ENCODE measurements at places on chromosomes 4 and X.

DNA sequence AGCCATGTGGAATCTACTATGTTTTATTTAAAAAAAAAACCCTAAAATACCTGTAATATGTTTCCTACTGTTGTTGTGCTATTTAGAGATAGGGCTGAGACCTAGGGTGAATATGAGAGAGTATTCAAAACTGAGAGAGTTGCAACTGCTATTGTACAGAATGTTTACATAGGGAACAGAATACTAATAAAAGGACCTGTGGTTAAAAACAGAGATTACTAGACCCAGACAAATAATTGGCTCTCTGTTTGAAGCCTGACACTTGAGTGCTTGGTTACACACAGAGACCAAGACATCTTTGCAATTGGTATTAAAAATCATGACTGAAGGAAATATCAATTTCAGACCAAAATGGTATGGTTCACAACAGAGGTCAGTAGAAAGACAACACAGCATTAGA is 278.9 kb upstream of the GIMD1 start:
- no peak for DNase-seq

- no peak for DNase-seq
These were observed 106.8 kb upstream of the PNPLA4 start for GRCh38 chrX:8034058-8034457.

GRCh38 chr4:153499005-153499404 is 32.8 kb downstream of the TMEM131L start:
- DNase-seq: no peak

DNA sequence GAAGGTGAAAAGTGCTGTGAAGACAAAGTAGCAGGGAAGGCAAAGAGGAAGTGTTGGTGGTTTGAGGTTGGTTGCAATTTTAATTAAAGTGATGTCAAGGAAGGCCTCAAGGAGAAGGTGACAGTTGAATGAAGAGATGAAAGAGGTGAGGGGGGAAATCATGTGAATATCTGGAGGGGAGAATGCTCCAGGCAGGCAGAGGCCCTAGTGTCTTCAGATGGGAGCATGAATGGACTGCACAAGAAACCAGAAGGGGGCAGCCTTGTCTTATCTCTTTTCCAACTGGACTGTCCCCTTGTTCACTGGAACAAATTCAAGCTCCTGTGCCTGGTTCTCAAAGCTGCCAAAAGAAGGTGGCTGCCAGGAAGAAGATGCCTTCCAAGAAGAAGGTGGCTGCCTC is 68.4 kb downstream of the MAOB start:
- no peak for DNase-seq

- DNase-seq: no peak
These were observed 66.2 kb upstream of the GYPA start for GRCh38 chr4:144206711-144207110.

GRCh38 chr4:84051089-84051488 is 448.0 kb downstream of the NKX6-1 start:
- DNase-seq: no peak

- no peak for DNase-seq
These were observed 795.6 kb upstream of the GALNTL6 start for GRCh38 chr4:171017593-171017992.

GRCh38 chr4:159608436-159608835 is 505.6 kb downstream of the RAPGEF2 start:
- no peak for DNase-seq

DNA sequence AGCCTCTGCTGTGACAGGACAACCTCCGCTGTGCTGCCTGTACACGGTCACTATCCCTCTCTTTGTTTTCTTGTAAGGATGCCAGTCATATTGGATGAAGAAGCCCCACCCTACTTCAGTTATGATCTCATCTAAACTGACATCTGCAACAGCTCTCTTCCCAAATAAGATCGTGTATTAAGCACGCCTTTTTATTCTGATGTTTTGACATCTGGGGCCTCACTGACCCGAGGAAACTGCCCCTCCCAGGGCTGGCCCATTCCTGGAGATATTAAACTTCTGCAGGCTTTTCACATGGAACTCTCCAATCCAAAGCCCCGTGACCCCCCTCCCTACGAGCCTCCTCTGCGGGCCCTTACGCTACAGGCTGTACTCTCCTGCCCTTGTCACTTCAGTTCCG is 232.0 kb downstream of the ARHGAP10 start:
- no peak for DNase-seq

DNA sequence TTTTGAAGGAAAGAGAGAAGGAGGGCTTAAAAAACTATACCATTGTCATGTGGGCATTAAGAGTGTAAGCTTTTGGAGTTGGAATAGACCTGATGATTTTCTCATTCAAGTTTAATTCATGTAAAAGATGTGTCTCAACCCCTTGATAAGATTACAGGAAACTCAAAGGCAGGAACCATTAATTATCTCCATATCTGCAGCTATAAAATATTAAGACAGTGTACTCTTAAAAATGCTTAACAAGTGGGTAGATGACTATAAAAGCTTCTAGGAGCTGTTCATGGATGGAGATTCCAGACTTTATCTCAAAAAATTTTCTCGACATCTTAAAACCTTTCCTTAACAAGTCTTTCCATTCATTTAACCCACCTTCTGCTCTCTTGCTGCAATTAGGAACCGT is 208.3 kb downstream of the PALLD start:
- no peak for DNase-seq

- no peak for DNase-seq
These were observed 244.1 kb downstream of the RAB28 start for GRCh38 chr4:13240066-13240465.

GRCh38 chr4:57131849-57132742 is 21.9 kb upstream of the IGFBP7 start:
- DNase-seq: no peak

- DNase-seq: no peak
These were observed 2.9 kb upstream of the GUF1 start for GRCh38 chr4:44675366-44675765.

DNA sequence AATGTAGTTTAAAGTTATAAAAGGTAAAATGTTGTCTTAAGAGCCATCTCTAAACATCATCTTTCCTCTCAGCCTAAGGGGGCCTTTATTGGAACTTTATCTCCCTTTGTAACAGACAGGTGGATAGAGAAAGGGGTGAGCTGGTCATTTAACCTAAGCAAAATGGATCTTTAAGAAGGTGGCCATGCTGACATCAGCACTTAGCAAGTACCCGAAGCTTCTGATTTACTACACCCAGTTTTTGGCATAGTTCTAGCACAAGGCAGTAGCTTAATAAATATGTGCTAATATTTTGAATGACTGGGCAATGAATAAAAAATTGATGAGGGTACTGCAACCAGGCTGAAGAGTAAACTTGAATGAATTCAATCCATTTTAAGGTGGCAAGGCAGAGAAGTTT is 172.7 kb downstream of the GABRG1 start:
- no peak for DNase-seq

- no peak for DNase-seq
These were observed 472.4 kb upstream of the HS3ST1 start for GRCh38 chr4:11901089-11901488.

GRCh38 chrX:50475208-50475607 is 4.6 kb upstream of the DGKK start:
- DNase-seq: no peak

DNA sequence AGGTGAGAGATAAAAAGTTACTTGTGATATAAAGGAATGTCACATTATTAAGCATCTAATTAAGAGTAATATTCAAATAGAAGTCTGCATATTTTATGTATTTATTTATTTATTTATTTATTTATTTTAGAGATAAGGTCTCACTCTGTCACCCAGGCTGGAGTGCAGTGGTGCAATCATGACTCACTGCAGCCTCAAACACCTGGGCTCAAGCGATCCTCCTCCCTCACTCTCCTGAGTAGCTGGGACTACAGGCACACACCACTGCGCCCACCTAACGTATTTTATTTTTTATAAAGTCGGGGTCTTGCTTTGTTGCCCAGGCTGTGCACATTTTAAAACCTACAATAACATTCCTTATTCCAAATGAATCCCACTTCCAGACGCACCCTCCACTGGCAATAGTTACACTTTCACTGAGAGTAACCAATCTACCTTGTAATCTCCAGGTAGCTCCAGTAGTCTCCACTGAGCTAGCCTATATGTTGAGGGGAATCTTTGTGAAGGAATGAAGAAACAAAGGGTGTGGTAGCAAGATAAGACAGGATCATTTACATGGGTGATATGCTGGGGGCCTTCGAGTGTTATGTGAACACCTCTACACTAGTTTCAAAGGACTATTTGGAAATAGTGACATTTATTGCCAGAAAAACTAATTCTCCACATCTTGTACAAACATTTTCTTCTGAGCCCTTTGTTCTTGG is 11.9 kb downstream of the SH3D19 start:
- no peak for DNase-seq

DNA sequence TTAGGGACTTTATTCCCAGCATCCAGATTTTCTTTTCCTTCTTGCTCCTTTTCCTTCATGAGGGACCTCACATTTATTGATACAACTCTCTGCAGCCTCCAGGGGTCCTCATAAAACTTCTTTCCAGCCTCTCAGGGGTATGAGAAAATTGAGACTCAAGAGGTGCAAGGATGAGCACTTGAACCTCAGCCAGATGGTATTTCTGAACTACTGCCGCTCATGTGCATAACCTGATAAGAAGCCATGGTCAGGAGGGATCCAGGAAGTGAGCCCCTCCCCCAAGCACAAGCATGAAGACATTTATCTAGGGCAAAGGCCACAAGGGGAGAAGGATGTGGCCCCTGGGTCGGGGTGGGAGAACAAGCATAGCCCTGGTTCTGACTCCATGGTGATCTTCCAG is 73.3 kb downstream of the TSPAN7 start:
- DNase-seq: no peak

DNA sequence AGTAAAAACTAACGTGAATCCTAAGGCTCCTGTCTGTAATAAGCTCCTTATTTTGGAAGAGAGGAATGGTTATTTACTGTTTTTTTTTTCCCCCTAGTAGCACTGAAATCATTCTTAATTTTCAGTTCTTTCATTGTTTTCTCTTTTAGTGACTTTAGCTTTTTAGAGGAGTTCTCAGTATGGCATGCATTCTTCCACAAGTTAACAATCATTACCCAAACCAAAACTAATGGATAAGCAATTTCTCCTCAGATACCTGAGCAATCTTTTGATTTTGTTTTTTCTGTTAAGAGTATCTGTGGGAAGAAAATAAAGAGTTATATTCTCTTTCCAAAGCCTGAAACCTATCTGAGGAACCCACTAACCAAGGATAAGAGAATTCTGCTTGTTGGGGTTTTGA is 16.7 kb upstream of the PPA2 start:
- DNase-seq: no peak

GRCh38 chr4:26685250-26685649 is 101.4 kb downstream of the TBC1D19 start:
- no peak for DNase-seq

DNA sequence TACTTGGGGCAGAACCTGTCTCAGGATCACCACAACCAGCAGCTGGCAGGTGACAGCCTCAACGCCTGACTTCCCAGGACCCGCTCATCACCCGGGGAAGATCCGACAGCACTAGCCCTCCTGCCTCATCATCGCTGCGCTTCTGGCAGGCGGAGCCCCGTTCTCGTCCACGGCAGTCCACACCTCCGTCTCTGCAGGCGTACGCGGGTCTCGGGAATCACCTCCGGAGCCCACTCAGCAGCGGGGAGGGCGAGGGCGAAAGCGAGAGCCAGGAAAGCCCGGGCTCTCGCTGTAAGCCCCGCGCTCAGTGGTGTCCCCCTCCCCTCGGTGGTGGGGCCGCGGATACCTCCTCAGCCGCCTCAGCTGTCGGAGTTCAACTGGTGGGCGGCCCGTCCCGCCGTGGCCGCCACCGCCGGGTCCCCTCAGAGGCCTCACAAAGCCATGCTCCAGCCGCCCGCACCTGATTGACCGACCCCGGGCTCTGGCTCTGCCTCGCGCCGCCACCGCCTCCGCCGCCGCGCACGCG is 518 bp upstream of the CNKSR2 start:
- DNase-seq: no peak

DNA sequence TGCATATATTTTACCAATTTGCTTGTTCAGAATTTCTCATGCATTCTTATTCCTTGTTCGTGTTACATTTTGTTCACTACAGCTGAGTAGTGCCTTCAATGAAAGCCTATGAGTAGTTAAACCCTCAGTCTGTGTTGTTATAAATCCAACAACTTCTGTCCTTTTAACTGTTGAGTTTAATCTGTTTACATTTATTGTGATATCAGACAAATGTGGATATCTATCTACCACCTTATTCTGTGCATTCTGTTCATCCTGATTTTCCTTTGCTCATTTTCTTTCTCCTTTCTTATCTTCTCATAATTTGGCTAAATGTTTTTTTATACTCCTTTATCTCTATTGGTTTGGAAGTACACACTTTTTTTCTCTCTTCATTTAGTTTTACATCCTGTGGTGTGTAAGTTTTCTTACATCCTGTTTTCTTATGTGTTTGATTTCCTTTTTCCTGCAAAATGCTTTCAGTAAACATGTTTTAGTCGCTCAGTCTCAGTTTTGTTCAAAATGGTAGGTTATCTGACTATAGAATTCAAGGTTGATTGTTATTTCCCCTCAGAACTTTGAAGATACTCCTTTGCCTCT is 54.2 kb downstream of the CASP6 start:
- no peak for DNase-seq

DNA sequence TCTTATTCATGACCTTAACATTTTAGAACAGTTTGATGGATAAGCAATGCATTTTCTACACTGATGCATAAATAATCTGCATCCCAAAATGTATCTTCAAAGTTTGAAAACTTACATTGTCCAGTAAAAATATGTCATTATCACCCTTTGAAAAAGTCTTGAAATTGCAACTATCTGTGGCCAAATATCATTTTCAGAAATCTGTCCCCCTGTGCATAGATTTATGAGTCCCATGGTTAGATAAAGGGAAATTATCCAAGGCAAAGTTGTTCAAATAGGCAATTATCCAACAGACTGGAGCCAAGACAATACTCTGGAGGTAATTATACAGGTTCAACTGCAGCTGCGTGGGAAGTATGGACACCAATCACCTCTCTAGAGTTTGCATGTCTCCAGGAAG is 182.5 kb upstream of the INTU start:
- DNase-seq: no peak

- no peak for DNase-seq
These were observed 121.2 kb downstream of the GASK1B start for GRCh38 chr4:158051401-158052235.

GRCh38 chr4:136768925-136769275 is 763.4 kb downstream of the PCDH18 start:
- no peak for DNase-seq

- DNase-seq: no peak
These were observed 10.3 kb downstream of the NMU start for GRCh38 chr4:55625835-55626234.

DNA sequence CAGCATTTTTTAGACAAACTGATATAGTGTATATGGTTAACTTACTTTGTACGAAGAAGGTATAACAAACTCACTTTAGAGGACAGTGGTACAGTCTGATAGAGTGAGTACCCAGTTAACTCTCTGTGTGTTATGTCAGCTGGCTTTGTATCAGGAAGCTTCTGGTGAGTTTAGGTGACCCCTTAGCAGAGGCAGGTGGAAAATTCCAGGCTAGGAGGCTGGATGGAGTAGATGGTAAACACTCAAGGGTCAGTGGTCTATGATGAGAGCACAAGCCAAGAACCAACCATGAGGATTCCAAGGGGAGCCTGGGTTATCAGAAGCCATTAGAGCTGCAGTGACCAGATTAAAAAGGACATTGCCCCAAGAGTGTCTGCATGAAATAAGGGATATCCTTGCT is 227.3 kb upstream of the CENPE start:
- DNase-seq: no peak
